ENCODE measurements at places on chromosomes 11 and 22.
A peak's percentile ranks its signal among the peaks of the same experiment; 100 is the strongest.

- no peak for DNase-seq
Observed at GRCh38 chr22:16965560-16965959, 42.5 kb downstream of the GAB4 start.

DNA sequence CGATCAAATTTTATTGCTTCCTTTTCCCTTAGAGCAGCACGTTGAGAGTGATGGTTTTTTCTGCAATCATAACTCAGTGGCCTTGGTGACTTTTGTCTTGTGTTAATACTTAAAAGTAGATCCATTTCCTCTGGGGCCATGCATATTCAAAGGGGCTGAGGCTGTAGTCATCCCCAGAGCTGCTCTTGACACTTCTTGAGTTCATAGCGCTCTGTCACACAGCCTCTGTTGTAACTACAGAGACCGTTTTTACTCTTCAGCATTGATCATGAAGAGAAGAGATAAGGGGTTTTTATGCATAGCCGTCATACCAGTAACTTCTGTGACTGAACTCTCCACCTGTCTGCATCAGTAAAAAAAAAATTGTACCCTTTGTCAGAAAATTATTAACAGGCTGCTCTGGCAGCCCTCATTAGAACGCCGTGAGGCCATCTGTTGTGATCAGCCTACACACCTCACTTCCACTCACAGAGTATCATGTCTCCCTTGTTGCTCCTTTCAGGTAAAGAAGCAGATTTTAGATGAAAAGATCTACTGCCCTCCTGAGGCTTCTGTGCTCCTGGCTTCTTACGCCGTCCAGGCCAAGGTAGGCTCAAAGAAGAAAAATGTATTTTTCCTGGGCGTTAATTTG is 38.4 kb downstream of the NF2 start:
- DNase-seq, result no peak

DNA sequence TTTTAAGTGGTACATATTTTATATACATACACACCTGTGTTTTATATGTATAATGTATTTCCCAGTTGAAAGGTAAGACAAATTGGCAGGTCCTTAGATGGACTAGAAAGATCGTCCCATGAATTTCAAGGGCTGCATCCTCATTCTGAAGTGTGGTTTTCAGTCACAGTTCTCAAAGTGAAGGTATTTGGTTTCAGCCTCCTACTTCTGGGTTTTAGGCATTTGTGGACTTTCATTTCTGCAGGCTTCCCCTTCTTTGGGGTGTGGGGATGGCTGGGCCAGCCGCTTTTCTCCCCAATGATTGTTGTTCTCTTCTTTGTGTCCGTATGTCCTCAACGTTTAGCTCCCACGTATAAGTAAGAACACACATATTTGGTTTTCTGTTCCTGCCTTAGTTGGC is 10.0 kb downstream of the DCPS start:
- DNase-seq, result no peak

DNA sequence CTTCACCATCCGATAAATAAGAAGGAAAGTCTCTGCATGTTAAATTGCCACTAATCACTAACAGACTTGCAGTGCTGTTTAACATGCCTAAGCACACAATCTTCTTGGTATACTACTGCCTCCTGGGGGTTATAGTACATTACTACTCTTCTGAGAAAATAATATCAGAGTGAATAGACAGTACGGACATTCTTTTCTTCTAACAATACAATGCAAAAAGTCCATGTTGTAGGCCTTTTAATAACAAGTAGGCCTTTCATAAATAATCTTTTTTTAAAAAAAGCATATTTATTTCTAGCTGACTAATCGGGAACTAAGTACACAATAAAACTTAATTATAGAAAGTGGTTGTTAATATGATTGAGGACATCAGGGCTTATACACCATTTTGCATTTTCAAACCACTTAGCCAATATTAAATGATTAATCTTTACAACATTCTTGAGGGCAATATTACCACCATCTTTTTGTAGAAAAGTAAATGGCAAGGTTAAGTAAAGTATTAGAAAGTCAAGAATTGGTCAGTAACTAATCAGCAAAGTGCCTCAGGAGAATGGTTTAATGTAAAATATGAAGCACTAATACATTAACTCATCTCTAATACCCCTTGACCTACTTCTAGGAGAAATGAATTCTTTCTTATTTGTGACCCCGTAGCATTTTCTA is 84.7 kb downstream of the TTC28 start:
- peak; percentile 86 for DNase-seq

GRCh38 chr11:5178046-5178837 is 22.2 kb downstream of the OR51V1 start:
- DNase-seq, result no peak

GRCh38 chr11:46352063-46352841 is 5.0 kb downstream of the DGKZ start:
- DNase-seq, result peak; percentile 88

- no peak for DNase-seq
Observed at GRCh38 chr11:44397586-44398178, 87.7 kb upstream of the ALX4 start.

DNA sequence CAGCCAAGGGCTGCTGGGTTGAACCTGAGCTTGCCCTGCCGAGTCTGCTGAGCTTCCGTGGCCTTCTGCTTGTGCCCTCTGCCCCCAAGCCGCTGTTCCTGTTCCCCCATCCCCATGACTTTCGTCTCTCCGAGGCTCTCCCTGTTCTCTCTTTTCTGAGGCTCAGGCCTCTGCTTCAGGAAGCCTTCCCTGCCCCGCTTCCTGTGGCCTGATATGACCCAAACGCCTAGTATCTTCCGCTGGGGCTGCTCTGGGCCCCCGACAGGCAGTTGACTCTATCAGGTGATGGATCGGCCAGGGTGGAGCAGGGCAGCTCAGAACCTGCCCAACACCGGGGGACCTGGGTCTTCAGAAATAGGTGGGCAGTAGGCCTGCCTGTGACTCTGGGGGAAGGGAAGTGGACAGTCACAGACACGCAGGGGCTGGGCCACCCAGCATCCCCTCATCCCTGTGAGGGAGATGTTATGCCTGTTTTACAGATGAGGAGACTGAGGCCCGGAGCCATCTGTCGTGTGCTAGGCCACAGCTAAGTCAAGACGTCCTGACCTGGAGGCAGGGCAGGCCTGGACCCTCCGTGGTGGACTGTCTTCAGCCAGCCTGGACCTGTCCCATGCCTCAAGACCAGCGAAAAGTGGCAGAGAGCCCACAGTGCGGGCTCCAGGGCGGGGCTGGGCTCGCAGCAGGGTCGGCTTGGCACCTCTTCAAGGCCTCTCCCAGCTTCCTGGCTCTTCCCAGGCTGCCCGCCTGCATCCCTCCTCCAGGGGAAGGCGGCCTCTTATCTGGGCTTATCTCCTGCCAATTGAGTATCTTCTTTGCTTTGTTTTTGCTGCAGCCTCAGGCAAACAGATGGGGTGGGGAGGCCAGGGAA is 16.2 kb downstream of the BAD start:
- peak; percentile 47 for DNase-seq

- no peak for DNase-seq
Observed at GRCh38 chr11:69192301-69192721, 36.6 kb downstream of the SMIM38 start.

DNA sequence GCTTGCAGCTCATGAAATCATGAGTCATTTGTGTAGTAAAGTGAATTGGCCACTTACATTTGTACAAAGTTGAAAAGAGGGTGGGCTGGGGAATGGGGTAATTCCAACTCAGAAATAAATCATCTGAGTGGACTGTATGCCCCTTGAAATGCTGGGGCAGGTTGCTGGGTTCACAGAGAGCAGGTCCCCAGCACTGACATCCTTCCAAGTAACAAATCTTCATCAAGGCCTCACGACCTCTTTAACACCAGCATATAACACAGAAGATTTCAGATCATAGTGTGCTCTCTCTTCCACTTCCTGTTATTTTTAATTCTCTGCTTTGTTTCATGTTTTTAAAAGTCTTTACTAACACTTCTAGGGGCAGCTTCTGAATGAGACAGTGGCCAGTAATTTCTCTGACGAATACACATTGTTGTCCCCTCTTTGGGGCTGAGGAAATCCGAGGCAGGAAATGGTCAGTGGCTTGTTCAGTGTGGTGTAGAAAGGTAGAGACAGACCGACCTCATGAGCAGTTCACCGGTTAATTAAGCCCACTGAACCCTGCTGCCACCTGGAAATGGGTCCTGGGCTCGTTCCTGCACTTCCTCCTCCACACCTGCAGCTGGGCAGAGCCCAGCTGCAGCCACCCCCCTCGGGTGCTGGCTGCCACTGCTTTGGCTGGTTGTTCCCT is 127.7 kb downstream of the MAML2 start:
- DNase-seq, result no peak

GRCh38 chr22:23233084-23233531 is 52.8 kb downstream of the BCR start:
- no peak for DNase-seq

- no peak for DNase-seq
Observed at GRCh38 chr22:25352294-25352680, 132.8 kb downstream of the CRYBB2 start.

DNA sequence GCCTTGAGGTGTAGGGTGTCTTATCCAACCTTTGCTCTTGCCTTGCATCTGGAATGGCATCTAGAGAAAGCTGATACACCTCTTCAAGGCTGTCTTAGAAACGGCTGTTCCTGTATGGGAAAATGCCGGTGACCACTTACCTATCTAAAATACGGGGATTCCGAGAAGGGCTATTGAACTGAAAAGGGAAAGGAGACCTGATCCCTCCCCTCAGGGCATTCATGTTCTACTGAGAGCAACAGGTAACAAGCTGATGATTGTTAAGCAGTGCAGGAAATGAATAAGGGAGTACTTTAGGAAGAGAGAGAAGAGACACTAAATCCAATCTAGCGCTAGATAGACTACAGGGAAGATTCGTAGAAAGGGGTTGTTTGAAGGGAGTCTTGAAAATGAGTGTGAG is 1388.1 kb downstream of the FAM181B start:
- no peak for DNase-seq

- no peak for DNase-seq
Observed at GRCh38 chr11:8060146-8060719, 20.8 kb upstream of the TUB start.

GRCh38 chr22:25447067-25447685 is 117.3 kb upstream of the GRK3 start:
- no peak for DNase-seq

- DNase-seq, result no peak
Observed at GRCh38 chr11:19323502-19323901, 82.8 kb upstream of the E2F8 start.

DNA sequence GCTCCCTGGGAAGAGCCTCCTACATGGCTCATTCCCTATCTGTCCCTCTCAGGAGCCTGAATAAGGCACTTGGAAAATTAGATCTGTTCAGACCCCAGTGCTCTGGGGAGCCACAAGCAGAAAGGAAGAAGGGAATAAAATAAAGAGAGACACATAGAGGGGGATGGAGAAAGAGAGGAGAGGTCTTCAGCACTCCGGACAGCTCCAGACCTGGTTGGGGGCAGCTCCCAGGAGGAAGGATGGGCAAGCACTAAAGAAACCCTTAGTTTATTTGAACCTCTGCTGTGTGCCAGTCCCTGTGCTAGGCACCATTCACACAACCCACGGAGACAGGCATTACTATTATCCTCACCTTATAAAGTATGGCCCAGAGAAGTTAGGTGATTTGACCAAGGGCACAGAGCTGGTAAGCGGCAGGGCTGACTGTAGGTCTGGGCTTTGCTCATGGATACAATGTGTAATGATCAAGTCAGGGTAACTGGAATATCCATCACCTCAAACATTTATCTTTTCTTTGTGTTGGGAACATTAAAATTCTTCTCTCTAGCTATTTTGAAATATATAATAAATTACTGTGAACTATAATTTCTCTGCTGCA is 53.7 kb upstream of the LRRC32 start:
- DNase-seq, result peak; percentile 35

GRCh38 chr11:91263496-91264365 is 960.9 kb upstream of the FAT3 start:
- DNase-seq, result no peak

GRCh38 chr11:102097186-102097585 is 13.1 kb upstream of the YAP1 start:
- DNase-seq, result no peak

DNA sequence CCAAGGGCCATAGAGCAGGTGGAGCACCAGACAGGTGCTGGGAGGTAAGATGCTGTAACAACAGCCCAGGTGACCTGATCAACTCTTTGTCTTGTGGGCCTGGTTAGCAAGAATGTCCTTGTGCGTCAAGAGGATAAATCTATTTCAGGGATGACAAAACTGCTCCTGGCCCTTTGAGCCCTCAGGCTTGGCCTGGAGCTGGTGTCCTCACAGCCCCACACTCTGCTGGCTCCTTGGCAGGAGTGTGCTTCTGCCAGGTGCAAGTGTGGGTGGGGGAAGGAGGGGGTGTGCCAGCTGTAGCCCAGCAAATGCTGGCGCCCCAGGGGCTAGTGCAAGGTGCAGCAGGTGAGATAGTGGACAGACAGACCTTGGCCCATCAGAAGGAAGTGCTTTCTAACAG is 19.5 kb downstream of the AMPD3 start:
- no peak for DNase-seq

DNA sequence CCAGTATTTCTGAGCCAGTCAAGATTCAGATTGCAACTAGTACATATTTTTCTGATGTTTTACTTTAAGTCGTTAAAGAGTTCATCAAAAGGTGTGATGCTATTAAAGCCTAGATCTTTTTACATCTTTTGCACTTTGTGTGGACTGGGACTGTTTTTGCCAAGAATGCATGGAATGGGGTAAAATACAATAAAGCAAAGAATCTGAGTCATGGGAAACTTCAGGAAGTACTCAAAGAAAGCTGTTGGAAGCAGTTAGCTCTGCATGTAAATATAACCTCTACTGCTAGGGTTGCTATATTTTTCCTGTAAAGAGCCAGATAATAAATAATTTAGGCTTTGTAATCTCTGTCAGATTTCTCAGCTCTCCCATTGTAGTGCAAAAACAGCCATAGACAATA is 20.9 kb downstream of the ATXN10 start:
- DNase-seq, result peak; percentile 41

- DNase-seq, result no peak
Observed at GRCh38 chr22:45112136-45112879, 51.4 kb upstream of the NUP50 start.

- DNase-seq, result peak; percentile 47
Observed at GRCh38 chr11:27429761-27430393, 42.7 kb downstream of the LGR4 start.

GRCh38 chr11:90223248-90223585 is 368 bp upstream of the CHORDC1 start:
- DNase-seq, result no peak

GRCh38 chr11:131624531-131624930 is 254.1 kb downstream of the NTM start:
- no peak for DNase-seq

GRCh38 chr11:72040491-72041363 is 39.6 kb downstream of the NUMA1 start:
- DNase-seq, result peak; percentile 96

DNA sequence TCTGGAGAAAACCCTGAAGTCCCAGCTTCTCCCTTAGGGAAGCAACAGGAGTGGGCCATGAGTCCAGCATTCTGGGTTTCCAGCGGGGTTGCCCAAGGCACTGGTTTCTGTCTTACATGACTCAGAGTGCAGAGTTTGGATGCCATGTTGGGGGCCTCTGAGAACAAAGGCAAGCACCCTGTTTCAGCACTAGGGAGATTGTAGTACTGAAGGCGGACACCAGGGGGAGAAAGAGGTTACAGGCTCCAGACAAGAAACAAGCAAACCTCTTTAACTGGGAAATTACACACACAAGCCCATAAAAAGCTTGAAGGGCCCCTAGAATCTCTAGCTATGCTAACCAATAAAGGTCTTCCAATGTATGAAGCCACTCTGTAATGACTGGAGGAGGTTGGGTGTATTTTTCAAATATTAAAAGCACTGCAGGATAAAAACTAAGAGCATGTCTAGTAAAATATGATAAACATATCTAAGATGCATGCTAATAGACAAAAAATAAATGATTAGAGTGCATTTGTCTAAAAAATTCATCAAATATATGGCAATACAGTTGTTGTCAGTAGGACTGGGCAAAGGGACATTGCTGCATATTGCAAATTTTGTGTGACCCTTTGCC is 7.1 kb downstream of the MS4A6E start:
- peak; percentile 73 for DNase-seq
